ENCODE measurements at places on chromosomes 7 and 10.

GRCh38 chr7:131945957-131946544, 389.6 kb upstream of the PODXL start:
- DNase-seq = no peak

- no peak for DNase-seq
Measured at GRCh38 chr7:18693406-18693805, 197.9 kb downstream of the HDAC9 start.

DNA sequence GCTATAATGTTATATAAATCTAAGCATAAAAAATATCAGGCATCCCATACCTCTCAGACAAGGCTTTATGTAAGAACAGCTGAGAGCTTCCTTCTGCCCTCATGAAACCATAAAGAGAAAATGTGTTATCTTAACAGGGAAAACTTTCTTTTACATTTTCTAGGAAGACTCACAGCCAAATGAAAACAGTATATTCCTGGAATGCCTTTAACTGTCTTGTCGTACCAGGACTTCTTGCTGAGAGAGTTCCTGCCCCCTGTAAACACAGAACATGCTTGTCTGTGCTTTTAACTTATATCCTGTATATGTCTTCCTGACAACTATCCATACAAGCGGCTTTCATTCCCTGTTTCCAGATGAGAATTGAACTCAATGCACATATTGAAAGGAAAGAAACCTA, 64.8 kb upstream of the AHR start:
- no peak for DNase-seq

- no peak for DNase-seq
Measured at GRCh38 chr10:31509989-31510388, 191.0 kb downstream of the ZEB1 start.

GRCh38 chr7:139482662-139483466, 609 bp downstream of the KLRG2 start:
- DNase-seq = no peak

DNA sequence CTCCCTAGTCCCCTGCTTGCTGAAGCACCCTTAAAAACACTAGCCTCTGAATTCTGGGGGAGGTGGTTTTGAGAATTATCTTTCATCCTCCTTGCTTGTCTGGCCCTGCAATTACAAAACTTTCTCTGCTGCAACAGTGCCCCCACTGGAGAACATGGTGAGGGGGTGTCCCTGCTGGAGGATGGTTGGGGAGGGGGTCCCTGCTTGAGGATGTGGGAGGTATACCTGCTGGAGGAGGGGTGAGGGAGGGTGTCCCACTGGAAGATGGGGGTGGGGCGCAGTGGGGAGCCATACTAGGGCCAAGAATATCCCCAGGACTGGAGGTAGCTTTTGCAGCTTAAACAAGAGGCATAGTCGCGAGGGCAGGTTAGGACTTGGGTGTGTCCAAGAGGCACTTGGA, 3.2 kb upstream of the POLM start:
- DNase-seq = no peak

- no peak for DNase-seq
Measured at GRCh38 chr7:65477326-65477725, 103.7 kb downstream of the ZNF92 start.

GRCh38 chr10:34213193-34213804, 601.8 kb downstream of the PARD3 start:
- no peak for DNase-seq

DNA sequence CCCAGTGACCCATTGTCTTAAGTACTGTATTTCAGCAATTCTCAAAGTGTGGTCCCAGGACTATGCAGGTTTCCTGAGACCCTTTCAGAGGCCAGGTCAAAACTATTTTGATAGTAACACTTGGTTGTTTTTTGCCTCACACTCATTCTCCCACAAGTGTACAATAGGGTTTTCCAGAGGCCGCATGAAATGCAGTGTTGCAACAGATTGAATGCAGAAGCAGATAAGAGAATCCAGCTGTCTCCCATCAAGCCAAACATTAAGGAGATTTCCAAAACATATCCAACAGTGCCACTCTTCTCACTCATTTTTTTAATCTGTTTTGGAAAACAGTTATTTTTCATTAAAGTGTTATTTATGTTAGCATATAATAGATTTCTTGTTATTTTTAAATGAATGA, 20.0 kb downstream of the VKORC1L1 start:
- no peak for DNase-seq

DNA sequence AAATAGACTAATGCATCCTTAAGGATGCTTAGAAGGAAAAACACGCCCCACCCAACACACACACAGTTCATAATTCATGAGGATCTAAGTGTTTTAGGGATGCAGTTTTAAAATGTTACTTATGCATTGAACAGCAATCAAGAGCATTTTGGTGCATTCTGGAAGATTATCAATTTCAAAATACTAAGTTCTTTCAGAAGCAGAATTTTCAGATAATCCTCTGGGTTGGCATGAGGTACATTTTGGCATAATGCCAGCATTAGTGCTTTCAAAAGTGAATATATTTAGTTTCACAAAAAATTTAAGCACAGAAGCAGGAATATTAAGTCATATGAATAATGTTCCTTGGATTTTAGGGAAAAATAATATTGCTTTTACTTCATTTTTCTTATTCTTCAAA, 937.1 kb downstream of the REEP3 start:
- DNase-seq = no peak

DNA sequence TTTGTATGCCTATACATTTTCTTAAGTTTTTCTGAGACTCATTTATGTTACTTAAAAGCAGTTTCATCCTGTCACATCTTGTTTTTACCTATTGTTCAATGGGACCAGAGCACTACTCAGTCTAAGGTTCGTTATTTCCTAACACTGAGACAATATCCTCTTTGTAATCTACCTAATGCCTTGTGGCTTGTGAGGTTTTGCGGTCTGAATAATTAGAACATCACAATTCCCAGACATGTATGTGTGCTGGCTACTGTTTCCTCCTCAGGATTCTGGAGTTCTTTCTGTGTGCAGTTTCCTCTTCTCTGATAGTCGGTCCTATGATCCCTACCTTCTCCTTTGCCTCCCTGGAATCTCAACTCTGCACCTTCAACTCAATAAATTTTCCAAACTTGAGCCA, 620.2 kb downstream of the ANKRD7 start:
- no peak for DNase-seq
